ENCODE measurements at places on chromosomes 5 and 9.

DNA sequence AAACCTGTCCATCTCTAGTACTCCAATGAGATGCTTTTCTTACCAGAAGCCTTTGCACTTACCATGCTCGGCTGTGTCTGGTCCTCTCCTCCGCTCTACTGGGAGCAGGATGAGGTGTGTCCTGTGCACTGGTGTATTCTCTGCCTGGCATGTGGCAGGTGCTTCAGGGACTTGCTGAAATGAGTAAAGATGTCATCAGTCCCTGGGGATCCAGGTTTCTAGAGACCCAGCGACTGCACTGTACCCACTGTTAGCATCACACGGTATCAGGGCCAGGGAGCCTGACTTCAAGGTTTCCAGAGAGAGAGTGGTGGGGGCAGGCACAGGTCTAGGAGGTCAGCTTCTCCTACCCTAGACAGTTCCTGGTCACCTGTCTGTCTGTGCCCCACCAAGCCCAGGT is 10.5 kb downstream of the PTTG1 start:
- DNase-seq: no peak

DNA sequence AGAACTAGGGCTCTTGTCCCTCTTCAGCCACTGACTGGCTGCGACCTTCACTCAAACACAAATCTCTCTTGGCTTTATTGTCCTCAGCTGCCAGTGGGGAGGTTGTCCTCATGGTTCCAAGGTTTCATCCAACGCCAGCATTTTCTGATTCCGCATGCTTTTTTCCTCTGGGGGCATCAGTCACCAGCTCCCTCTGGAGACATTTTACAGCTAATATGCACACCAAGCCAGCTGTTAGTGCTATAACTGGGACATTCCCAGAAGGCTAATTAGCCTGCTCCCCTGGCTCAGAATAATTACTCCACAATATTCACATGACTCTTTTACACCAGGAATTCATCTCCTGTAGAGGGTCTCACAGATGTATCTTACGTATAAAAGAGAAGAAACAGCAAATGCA is 193.6 kb upstream of the ANKRD55 start:
- DNase-seq: no peak

DNA sequence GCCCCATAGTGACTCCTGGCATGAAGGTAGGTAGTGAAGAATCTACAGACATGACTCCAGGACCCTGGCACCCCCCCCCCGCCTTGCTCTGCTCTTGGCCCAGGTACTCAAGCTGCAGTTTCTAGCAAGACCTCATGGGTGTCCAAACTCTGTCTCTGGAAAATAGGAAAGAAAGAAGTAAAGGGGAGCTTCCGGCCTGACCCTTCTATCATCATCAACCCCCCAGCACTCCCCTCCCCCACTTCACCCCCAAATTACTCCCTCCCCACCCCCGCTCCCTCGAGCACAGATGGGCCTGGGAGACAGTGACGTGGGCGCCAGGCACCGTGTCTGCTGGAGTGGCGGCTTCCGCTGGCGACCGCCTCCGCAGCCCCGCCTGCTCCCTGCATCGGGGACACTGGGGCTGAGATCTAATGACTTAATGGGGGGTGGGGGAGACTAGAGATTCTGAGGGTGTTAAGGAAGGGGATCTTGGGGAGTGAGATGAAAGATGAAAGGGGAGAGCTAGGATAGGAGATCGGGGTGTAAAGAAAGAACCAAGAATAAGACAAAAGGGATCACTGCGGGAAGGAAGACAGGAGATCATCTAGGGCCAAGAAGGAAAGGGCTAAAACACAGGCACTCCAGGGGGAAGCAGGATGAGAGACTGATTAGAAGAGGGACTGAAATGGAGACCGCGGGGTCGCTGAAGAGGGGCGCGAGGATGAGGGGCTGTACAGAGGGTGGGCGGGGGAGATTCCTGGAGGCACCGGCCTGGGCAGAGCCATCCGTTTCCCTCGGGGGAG is 1.1 kb upstream of the DNAJB5 start:
- DNase-seq: no peak

DNA sequence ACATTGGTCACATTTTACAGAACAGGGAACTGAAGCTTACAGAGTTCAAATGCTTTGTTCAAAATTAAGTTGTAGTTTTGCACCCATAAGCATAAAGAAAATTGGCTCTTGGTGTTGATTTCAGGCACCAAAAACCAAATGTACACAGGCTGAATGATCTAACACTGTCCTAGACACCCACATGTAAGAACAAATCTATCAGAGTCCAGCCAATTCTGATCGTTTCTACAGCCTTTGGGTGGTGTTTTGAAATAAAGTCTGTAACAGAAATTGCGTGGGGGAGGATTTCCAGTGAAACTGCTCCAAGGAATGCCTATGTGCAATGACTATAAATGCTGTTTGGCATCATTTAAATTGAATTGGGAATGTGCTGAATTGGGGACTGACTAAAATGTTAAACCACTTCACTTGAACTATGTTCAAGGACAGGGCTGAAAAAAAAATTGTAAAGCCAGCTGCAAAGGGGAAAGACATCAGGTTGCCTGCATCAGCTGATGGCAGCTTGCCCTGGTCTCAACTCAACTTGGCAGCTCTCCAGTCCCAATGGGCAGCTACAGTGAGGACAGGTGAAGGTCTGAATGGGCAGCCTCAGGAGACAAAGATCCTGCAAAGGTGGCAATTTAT is 92.2 kb upstream of the TRPC7 start:
- DNase-seq: no peak

GRCh38 chr5:149073213-149073612 is 10.4 kb upstream of the SH3TC2 start:
- no peak for DNase-seq

DNA sequence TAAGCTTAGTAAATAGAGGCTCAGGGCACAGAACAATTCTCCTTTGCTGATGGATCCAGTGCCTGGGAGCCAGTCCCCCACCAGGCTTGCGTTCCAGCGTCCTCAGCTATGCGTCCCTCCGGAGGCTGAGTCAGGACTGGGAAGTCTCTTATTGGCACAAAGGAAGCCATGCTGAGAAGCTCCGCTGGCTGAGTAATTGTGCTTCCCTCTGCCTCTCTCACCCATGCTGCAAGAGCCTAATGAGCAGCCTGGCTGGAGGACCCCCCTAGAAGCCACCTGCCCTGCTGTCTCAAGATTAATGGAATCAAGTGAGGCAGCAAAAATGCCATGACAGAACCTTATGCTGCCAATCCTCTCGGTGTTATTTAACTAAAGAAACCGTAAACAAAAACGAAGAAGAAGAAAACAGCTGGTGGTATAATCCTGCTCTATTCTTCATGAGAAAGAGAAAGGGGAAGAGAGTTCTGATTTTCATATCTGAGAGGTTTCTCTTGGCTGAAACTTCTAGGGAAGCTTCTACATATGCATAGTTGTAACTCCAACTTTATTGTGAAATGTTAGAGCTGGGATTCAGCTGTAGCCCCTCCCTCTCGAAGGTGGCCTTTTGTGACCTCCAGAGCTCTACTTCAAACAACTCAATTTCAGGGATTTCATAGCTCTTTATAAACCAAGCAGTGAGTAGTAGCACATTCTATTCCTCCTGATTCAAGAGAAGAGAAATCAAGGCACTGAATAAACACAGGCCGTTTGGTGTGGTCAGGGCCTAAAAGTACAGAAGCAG is 185.4 kb upstream of the SEMA6A start:
- DNase-seq: no peak

GRCh38 chr5:170445936-170446335 is 56.8 kb upstream of the KCNMB1 start:
- DNase-seq: no peak

DNA sequence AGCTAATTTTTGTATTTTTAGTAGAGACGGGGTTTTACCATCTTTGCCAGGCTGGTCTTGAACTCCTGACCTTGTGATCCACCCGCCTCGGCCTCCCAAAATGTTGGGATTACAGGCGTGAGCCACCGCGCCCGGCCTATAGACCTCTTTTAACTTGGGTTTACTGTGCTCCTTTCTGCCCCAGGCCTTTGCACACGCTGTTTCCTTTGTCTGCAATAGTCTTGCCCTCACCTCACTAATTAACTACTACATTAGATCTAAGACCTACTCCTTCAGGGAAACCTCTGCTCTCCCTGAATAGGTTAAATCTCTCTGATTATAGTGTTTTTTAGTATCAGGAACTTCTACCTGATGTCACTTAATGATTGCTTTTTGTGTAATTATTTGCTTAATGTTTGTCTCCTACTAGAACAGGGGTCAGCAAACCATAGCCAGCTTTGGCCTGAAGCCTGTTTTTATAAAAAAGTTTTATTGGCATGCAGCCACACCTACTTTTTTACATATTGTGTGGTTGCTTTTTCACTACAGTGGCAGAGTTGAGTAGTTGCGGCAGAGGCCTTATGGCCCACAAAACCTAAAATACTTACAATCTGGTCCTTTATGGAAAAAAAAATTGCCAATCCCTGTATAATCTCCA is 31.2 kb upstream of the TLE1 start:
- DNase-seq: no peak

DNA sequence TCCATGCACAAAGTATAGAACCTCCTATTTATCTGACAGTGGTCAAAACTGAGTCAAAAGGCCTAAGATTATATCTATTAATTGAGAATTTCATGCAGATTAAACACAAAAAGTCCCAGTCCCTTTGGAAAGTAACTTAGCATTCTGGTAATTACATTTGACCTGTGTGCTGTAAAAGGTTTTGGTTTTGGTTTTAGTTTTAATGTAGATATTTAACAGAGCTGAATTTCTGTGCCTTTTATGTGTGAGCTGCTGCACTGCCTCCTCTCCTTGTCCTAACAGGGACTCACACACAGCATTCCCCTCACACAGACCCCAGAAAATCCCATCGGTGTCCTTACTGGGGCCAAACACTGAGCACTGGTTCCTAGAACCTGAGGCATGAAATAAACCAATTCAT is 31.0 kb upstream of the FSD1L start:
- no peak for DNase-seq

DNA sequence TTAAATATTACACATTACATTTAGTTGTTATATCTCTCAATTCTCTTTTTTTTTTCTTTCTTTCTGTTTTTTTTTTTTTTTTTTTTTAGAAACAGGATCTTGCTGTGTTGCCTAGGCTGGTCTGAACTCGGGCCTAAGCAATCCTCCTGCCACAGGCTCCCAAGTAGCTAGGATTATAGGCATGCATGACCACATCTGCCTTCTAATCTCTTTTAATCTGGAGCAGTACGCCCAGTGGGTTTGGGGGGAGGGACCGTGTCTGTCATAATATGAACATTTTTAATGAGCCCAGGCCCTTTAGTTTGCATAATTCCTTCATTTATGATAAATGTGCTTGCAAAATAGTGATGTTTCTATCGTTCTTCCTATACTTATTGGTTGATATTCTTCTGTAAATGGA is 10.3 kb downstream of the RHOBTB3 start:
- no peak for DNase-seq

- DNase-seq: no peak
These were observed 445.0 kb upstream of the KIF2A start for GRCh38 chr5:61860978-61861377.

DNA sequence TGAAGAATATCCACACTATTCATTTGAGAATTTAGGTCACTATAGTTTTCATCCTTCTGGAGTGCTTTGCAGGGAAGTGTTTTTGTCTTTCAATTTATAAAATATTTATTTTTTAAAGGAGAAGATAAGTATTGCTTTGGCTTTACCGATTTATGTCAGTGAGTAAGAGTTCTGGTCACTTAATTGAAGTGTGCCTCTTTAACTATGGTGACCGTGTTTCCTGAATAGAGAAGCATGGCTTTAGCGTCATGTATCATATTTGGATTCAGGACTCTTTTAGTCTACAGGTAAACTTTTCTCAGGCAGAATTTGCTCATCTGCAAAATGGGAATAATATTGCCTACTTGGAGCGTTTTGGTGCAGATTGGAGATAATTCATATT is 902 bp downstream of the BDP1 start:
- no peak for DNase-seq

DNA sequence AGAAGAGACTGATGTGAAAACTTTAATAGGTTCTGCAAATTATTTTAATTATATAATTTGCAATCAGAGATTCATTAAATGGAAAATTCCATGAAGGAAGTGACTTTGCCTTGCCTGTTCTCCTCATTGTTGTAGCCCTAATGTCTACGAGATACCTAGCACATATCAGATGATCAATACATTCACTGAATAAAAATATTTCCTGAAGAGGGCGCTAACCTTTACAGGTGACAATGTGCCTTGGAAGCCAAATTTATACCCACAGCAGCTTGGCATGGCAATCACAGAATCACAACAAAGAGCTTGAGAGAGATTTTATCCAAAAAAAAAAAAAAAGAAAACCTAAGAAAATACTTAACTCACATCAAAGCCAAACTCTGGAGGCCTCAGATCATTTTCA is 17.4 kb downstream of the HAUS6 start:
- DNase-seq: no peak

- DNase-seq: no peak
These were observed at the start of gene GABRB2 for GRCh38 chr5:161546470-161547301. Gene GABRB2 (minus strand): TSS chr5:161546725. CDS start chr5:161546643, 82 bp downstream.

DNA sequence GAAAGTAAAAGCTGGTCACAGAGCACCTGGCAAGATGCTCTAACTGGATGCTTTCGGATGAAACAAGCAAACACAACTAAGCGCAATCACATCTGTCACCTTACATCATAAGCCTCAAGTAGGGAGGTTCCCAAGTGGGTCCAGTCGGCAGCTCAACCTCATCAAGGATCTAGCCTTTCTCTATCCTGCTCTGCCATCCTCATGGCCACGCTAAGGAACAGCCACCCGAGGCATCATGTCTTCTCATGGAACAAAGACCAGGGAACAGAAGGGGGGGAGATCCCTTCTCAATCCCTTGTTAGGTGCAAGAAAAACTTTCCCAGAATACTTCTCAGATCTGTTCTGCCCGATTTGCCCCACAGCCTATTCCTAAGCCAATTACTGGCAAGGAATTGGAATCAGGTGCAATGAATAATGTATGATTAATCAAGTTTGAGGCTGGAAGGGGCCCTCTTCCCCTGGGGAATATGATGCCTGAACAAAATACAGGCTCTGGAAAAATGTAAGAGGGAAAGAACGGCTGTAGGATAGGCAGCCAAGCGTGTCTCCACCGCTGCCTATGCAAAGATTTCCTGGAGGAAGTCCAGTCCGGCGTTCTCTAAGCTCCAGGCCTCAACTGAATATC is 1.3 kb upstream of the HABP4 start:
- DNase-seq: no peak

GRCh38 chr9:95130484-95130883 is 187.0 kb downstream of the FANCC start:
- DNase-seq: no peak

DNA sequence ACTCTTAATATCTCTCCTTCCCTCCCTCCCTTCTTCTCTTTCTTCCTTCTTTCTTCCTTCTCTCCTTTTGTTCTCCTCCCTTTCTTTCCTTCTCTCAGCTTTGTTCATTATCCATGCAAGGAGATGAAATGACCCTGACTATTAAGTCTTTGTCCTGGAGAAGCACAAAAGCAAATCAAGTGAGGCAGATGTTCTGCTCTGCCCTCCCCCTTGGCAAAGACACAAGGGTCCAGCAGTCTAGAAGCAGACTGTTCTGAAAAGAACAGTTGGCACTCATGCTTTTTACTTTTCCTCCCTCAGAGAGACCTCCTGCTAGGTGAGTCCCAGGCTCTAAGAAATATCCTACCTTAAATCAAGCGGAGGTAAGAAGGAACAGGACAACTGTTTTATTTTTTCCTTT is 1067.6 kb upstream of the DMAC1 start:
- no peak for DNase-seq

Measured in fibroblast of skin of left quadriceps (primary cell).